ENCODE measurements at places on chromosomes 7 and 10.

GRCh38 chr7:139421123-139421522, 61.4 kb downstream of the LUC7L2 start:
- DNase-seq = no peak

DNA sequence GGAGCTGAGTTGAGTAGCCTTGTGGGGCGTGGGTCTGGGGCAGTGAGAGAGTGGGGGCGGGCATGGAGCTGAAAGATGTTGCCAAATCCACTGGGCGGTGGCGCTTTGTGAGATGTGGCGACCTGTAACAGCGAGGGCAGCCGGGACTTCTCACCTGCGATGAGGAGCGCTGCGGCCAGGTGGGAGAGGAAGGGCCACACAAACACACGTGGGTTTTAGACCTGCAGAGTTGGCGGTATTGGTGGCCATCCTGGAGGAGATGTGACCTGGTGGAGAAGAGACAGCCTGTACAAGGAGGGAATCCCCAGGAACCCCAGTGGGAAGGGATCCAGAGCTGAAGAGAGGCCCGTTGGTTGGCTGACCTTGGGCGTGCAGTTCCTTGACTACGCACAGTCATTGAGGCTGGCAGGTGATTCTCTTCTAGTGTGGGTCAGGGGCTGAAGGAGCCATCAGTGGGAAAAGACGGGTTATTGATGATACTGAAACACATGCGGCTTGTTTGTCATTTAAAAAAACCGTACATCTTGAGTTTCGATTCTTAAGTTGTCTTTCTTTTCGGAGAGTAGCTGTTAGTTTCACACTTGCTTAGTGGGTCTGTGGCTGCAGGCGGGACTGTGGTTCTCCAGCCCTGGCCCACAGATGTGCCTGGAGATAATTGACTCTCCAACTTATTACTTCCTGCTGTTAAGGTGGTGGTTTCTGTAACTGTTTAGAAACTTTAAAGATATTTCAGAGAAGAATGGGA, 2.4 kb downstream of the CHST12 start:
- DNase-seq = no peak

GRCh38 chr7:147235645-147236382, 1119.2 kb downstream of the CNTNAP2 start:
- no peak for DNase-seq

DNA sequence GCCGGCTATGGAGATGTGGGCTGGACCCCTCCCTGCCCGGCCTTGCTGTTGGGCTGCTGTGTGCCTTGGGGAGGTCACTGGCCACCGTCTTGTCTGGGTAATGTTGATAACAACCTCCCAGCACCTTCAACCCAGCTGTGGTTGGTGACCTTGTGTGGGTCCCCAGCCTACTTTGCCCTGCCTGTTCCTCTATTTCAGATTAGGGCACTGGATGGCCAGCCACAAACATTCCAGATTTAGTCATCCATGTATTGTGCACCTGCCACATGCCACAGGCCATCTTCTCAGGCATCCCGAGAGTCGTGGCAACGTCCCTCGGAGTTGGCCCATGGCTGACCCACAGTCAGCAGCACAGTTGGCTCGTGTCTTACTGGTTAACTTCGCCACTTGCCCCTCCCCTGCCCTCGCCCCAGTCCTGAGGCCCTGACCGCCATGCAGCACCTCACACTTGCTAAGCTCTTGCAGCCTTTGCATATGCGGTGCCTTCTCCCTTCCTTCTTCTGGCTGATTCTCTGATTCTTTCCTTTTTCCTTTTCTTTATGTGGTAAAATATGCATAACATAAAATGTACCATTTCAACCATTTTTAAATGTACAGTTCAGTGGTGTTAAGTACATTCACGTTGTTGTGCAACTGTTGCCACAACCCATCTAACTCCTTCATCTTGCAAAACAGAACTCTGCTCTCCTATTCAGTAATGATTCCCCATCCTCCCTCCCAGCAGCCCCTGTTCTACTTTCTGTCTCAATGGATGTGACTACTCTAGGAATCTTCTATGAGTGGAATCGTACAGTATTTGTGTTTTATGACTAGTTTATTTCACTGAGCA, 60.6 kb downstream of the PRF1 start:
- DNase-seq = no peak

GRCh38 chr7:137717811-137718271, 128.9 kb downstream of the DGKI start:
- DNase-seq = no peak

DNA sequence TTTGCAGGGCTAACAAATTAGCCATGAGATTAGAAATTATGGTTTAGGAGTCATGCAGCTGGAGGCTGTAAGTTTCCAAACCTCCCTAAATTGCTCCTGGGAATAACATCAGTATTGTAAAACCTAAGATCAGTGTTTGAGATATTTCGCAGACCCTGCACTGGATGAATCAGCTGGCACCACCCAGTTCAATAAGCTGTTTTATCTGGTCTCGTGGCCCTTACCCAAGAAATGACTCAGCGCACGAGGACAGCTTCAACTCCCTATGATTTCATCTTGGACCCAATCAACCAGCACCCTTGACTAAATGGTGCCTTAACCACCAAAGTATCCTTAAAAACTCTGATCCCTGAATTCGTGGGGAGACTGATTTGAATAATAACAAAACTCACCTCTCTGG, 482.0 kb upstream of the PCDH15 start:
- no peak for DNase-seq

DNA sequence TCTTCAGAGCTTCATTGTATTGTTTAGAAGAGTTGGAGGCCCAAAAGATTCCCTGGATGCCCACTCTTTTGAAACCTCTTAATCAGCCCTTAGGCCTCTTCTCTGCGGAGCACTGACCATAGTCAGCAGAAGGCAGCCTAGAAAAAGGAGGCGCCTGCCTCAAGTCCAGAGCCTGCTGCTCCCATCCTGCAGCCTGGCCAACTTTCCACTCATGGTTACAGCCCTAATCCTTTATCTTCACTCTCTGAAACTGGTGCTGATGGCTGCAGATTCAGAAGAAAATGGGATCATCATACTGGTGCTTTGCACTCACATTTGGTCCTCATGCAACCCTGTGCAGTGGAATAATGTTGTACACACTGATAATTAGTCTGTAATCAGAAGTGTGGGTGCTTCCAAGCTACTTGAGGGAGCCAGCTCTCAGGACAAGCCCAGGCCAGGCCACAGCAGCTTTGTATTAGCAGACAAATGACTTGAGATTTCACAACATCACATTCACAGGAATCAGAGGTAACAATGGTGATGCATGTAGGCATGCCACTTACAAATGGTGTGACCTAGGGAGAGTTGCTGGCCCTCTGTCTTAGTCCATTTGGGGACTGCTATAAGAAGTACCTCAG, 272.9 kb downstream of the GALNT17 start:
- DNase-seq = no peak

GRCh38 chr10:97548828-97549455, 23.6 kb upstream of the ANKRD2 start:
- DNase-seq = no peak

- no peak for DNase-seq
These were observed 15.8 kb upstream of the SLF2 start for GRCh38 chr10:100896876-100897461.

DNA sequence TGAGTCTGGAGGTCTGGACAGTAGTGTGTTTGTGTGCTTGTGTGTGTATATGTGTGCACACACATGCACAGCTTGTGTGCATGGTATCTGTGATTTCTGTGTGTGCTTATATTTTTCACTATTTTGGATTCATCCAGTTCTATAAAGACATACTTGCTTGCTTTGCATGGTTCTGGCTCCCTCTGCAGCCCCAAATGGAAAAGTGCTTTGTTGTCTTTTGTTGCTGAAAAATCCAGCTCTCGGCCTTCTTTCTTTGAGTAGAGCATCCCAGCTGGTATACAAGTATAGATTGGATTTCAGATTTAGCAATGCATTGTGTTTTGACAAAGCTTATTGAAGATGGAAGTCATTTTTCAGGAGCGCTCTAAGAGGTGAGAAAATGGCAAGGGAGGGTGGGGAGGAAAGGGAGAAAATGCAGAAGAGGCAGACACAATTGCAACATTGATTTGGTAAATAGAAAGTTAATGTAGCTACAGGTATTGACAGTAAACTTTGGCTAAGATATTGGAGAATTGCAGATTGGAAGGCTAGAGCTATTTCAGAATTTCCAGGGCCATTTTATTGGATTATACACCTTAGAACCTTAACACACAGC, 333.9 kb downstream of the AUTS2 start:
- DNase-seq = no peak

- no peak for DNase-seq
These were observed 16.9 kb upstream of the STMP1 start for GRCh38 chr7:135645296-135645904.

DNA sequence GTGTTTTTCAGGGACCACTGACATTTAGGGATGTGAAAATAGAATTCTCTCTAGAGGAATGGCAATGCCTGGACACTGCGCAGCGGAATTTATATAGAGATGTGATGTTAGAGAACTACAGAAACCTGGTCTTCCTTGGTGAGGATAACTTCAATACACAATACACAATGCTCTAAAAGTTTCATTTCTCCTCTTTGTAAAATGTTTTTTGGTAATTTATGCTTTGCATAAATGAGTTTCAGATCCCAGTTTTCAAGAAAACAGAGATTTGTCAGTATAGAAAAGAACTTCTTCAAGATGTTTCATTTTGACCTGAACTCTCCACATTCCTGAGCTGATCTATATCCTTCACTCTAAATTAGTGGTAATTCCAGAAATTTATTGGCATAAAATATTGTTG, 14.2 kb downstream of the ZNF92 start:
- no peak for DNase-seq

DNA sequence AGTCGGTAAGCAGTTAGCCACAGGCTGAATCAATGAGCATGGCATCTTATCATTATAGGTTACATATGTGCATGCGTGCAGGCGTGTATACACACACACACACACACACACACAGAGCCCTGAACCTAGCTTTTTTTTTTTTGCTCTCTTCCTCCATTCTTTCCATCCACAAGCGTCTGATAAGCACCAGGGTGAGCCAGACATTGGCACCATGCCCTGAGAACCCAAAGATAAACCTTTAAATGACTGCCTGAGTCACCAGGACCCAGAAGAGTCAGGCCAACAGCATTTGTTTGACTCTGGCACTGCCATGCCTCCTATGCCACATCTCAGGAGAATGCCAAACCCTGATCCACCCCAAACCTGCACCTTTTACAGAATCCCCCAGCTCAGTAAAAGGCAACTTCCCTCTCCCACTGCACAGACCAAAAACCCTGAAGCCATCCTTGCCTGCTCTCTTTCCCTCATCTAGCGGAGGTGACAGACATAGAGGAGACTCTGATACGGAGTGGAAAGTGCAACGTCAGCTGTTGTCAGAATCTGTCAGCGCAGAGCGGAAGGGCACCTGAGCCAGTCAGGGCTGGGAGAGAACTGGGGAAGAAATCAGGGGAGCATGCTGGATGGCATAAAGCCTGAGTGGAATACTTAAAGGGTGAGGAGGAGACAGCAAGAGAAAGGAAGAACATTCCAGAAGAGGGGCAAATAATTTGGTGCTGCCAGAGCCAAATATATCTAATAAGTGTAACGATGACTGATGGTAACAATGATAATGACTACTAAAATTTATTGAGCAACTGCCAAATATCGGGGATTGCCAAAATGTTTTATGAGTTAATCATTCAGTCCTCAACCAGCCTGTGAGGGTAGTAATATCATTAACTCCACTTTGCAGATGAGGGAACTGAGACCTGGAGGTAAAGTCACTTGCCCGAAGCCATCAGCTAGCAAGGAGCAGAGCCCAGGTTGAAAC, 3.2 kb downstream of the PARP12 start:
- peak; percentile 17 for DNase-seq

GRCh38 chr7:5594616-5595544, 171.2 kb upstream of the TNRC18 start:
- DNase-seq = no peak

DNA sequence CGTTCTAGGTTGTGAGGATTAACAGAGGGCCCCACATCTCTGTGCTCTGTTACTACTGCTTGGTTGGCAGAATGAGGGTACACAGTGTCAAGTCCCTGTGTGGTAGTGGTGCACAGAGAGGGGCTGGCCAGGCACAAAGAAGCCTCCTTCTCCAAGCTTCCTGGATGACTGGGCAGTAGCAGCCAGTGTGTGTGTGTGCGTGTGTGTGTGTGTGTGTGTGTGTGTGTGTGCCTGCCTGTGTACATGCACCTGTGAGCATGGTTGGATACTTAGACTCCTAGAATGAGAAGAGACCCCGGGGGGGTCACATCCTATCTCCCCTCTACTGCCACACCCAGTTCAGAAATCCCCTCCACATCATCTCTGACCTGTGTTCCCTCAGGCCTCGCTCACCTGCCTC, 146.7 kb upstream of the UNC5B start:
- no peak for DNase-seq

DNA sequence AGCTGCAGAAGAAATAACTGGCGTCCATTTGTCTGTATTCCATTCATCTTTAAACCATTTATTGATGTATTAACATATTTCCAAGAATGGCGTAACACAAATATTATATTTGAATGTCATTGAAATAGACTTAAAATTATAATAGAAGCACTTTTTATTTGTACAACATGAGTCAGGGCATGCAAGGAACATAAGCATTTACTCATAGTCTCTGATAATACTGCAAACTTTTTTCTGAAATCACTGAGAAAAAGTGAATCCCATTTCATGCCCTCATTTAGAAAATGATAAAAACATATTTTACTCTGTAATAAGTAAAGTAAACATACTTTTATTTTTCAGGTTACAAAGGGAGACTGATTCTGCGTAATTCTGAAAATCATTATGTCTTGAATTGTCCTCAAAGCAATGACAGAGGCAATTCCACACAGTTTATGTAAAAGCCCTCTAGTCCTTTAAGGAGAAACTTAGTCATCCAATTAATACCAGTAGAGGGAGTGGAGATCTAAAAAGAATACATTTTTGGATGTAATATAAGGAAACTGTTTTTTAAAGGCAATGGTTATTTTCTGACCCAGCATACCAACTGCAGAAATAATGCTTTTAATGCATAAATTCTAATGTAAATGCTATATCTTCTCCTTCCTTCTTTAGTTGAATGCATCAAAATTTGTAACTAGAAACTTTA, 58.1 kb downstream of the AGMO start:
- DNase-seq = no peak

DNA sequence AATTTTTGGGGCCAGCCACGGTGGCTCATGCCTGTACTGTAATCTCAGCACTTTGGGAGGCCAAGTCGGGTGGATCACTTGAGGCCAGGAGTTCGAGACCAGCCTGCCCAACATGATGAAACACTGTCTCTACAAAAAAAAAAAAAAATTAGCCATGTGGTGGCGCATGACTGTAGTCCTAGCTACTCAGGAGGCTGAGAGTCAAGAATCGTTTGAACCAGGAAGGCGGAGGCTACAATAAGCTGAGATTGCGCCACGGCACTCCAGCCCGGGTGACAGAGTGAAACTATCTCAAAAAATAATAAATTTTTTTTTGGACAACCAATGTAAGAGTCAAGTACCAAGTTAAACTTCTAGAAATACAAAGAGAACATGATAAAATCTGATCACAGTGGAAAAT, 164.6 kb downstream of the AVL9 start:
- no peak for DNase-seq

Data from activated naive CD4-positive, alpha-beta T cell (primary cell).